ENCODE measurements at places on chromosomes 5 and 9. TPM values are rescaled to one million over a fixed set of nuclear protein-coding genes. Genes with fewer than 3 reads are reported as not detected.

The GDF9 gene
- 0.22 TPM for total RNA-seq

The TMED9 gene
- 81.9 TPM for total RNA-seq

The OTULIN gene
- total RNA-seq = 35.9 TPM

The LCN10 gene
- 0.68 TPM for total RNA-seq

The BARX1 gene
- not detected for total RNA-seq

The CDX1 gene
- not detected for total RNA-seq

The IGFBPL1 gene
- total RNA-seq = not detected

The TNFSF8 gene
- total RNA-seq = 2.4 TPM

The MED7 gene
- total RNA-seq = 13.8 TPM

Data from subcutaneous adipose tissue (tissue), 4 donors.